ENCODE measurements at places on chromosomes 5 and 9.

GRCh38 chr5:143064218-143064641, 294.1 kb downstream of the ARHGAP26 start:
- DNase-seq, result no peak

DNA sequence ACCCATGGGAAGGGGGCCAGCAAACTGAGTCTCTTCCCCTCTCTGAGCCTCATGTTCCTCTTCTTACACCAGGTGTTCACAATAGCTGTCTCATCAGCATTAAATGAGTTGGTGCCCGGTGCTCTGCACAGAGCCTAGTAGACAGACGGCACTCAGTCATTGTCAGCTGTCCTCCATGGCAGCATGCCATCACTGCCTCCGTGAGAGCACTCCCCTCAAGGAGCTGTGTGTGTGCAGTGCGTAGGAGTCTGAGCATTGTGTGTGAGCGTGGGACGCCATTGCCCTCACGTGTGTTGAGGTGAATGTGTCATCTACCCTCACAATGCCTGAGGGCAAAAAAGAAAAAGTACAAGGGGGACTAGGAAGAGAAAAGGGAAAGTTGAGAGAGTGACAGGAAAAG, 536.5 kb downstream of the CDK5RAP2 start:
- no peak for DNase-seq

- DNase-seq, result no peak
Measured at GRCh38 chr5:143101725-143102386, 301.6 kb downstream of the NR3C1 start.

DNA sequence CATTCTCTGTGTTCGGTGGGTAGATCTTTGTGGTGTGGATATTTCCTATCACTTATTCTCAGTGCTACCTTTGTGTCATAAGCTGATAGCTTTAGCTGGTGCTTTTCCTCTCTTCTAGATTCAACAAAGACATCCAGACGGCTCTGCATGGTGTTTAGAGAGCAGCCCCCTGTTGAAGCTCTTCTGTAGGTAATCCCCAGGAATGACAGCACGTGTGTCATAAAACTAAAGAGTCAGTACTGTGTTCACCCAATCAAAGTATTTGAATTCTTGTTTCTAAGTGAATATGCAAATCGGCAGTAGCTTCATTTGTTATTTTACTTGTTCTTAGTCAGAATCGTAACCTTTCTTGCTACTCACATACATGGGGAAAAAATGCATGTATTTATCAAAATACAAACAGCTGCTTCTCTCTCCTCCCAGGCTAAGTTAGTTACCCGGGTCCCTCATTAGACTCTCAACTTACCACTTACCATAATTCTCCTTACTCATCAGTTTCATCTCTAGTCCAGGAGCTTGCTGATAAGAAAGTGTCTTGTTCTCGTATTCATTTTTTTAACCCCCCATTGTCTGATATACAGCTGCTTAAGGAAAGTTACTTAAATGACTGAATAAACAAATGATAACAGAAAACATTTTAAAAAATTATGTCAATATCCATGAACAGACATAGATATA, 1696.0 kb upstream of the WWC1 start:
- DNase-seq, result no peak

DNA sequence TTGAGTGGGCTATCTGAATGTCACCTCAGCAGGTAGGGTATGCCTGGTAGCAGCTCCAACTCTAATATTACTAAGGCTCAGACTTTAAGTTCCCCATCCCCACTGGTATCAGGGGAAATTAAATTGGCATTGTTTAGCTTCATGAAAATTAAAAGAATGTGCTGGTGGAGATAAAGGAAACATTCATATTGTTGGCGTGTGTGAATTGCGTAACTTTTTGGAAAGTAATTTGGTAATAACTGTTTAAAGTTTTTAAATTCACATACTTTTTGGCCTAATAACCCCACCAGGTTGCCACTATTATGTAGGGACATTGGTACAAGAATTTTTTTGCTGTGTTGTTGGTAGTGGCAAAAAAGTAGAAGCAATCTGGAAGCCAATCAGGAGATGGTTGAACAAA, 29.4 kb downstream of the TNPO1 start:
- DNase-seq, result no peak

DNA sequence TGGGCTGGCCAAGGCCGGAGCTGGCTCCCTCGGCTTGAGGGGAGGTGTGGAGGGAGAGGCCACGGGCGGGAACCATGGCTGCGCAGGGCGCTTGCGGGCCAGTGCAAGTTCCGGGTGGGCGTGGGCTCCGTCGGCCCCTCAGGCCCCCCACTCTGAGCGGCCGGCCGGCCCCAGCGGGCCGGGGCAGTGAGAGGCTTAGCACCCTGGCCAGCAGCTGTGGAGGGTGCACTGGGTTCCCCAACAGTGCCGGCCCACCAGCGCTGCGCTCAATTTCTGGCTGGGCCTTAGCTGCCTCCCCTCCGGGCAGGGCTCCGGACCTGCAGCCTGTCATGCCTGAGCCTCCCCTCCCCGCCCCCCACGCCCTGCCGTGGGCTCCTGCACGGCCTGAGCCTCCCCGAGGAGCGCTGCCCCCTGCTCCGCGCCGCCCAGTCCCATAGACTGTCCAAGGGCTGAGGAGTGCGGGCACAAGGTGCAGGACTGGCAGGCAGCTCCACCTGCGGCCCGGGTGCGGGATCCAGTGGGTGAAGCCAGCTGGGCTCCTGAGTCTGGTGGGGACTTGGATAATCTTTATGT, 184.2 kb downstream of the ATPSCKMT start:
- no peak for DNase-seq

Measured in activated T-cell treated with anti-CD3 and anti-CD28 coated beads, Interleukin-2, amount 50 U/mL, for 4 hours (primary cell).